C1 segment of cervical spinal cord (tissue), 14 donors: ENCODE measurements at places on chromosomes 11 and 22.

DNA sequence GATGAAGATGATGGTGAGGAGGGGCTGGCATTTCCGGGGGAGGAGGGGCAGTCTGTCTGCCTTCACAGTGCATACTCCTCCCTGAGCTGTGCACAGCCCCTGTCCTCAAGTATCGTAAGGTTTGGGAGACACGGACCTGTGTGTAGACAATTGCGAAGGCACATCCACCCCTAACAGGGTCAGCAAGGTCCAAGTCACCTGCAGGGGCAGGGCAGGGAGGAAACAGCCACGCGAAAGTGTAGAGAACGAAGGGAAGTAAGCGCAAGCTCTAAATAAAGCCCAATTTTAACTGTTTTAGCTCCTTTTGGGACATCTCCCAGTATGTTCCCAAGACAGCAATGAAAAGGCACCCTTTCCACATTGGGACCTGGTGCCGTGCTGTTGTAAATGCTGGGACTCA lies 448.2 kb downstream of the TBC1D22A start:
- no peak for DNase-seq

- no peak for DNase-seq
Observed at GRCh38 chr11:77471558-77472193, 2.2 kb downstream of the PAK1 start.

GRCh38 chr11:77968337-77968736 lies 26.1 kb downstream of the INTS4 start:
- DNase-seq: no peak

GRCh38 chr11:79594834-79595233 lies 154.0 kb upstream of the TENM4 start:
- no peak for DNase-seq

DNA sequence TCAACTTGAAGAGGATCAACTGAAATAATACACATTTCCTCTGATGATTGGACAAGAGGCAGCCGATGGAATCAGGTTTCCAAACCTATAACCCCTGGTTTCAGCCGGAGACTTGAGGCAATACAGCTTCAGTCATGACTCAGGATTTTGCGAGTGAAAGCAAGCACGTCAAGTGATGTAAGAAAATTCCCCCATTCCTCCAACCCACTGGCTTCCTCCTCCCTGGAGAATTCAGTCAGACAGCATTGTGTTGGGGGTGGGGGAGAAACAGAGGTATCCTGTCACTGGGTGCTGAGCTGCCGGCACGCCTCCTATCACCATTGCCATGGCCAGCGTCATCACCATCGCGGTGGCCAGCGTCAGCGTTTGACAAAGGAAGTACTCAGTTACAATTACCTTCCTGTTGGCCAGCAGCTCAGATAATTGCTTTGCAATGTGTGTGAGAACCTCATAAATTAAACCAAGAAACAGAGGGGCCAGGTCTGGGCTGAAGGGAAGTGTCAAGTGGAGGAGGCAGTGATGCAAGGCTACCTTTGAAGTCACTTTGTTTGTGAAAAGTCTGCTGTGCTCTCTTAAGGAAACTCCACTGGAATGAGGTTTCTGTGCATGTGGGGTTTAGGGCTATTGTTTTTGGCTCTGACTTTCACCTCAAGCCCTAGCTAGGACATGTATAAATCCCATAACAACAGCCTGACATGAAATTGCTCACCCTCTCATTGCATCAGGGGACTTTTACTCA lies 50.2 kb downstream of the LIF start:
- DNase-seq: no peak

DNA sequence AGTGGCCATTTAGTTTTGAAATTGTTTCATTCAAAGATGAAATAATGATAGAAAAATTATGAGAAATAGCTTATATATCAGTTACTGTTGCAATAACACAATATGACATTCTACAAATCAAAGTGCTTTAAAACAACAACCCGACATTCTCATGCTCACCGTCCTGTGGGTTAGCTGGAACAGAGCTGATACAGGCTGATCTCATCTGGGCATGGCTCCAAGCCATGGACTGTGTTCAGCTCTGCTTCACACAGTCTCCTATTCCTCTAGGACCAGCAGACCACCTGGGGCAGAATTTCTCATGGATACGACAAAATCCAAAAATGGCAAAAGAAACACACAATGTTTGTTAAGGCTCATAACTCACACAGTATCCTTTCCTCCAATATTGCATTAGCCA lies 178.6 kb downstream of the CNTN5 start:
- no peak for DNase-seq

GRCh38 chr11:28504555-28505110 lies 396.4 kb downstream of the METTL15 start:
- no peak for DNase-seq

GRCh38 chr22:30008401-30008800 lies 71.9 kb upstream of the HORMAD2 start:
- DNase-seq: no peak

DNA sequence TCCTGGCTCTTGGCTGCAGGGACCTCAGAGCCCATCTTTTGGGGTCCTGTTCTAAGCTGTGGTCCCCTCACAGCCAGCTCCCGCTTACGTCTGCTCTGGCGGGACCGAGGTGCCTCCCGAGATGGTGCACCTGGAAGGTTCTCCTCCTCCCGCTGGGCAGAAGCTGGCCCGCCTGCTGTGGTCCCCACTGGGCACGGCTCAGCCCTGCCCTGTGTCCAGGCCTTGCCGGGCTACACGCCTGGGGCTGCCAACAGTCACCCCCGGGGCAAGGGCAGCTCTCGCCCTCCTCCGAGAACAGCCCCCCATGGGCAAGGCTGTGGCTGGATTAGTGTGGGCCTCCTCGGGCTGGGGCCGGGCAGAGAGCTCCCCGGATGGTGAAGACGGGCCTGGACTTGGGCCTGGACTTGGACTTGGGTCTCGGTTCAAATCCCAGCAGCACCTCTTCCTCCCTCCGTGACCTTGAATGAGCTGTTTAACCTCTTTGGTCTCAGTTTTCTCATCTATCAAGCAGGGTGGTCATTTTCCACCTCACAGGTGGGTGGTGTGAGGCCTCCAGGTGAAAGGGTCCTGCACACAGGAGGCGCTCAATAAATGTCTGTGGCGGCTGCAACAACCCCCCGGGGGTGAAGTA lies 998 bp downstream of the BAIAP2L2 start:
- DNase-seq: no peak

DNA sequence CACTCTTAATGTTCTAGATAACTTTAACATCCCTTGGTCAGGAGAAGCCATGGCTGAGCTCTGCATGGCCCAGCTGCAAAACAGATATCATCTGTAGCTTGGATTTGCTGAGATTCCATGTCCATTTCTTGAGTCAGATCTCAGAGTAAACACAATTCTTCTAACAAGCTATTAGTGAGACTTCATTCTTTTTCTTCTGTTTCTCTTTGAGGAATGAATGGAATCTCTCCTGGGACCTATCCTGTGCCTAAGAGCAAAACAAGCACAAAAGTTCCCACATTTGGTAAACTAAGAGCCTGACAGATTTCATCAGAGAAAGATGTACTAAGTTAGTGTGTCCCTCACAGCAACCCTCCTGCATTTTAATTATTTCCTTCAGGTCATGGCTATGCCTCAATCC lies 142.8 kb downstream of the MAML2 start:
- DNase-seq: no peak
